ENCODE measurements at places on chromosomes 3 and 15.
A peak's percentile ranks its signal among the peaks of the same experiment; 100 is the strongest.

GRCh38 chr3:160112481-160112880, 112.7 kb upstream of the C3orf80 start:
- no peak for DNase-seq

GRCh38 chr3:73718326-73719110, 93.8 kb upstream of the PDZRN3 start:
- DNase-seq, result no peak

DNA sequence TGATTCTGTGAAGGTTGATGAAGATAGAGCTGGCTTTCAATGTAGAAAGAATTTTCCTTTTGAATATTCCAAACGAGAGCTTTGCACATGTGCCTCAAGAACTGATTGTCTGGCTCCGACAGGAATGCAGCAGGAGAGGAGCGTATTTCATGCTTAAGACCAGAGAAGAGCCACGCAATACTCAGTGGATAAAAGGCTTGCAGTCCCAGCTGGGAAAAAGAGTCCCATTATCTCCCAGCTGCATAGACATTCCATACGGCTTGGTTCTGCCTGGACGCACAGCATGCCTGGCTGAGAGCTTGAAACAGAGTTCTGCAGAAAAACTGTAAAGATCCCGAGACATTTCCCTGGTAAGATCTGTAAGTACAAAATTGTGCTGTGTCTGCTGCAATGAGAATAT, at the start of gene CNTN6:
Gene CNTN6 (plus strand): TSS at position 254 of the 400 bp plus-strand sequence. CDS start 54,985 bp downstream, outside the sequence.
- no peak for DNase-seq

DNA sequence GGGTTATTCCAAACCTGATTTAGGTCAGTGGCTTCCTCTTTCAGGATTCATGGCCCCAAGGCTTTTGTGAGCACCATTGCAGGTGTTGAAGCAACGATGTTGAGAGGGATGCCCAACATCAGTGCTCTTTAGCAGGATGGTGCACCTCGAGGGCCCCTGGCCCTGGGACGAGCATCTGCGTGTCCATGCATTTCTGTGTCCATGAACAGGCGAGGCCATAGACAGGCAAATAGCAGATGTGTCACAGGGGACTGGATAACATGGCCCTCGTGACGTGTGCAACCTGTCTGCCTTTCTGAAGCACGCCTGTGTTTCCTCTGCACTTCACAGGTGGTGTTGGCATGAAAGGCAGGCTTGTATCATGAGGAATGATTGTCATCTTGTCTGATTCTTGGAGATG, 132.3 kb downstream of the SNRPN start:
- DNase-seq, result no peak

DNA sequence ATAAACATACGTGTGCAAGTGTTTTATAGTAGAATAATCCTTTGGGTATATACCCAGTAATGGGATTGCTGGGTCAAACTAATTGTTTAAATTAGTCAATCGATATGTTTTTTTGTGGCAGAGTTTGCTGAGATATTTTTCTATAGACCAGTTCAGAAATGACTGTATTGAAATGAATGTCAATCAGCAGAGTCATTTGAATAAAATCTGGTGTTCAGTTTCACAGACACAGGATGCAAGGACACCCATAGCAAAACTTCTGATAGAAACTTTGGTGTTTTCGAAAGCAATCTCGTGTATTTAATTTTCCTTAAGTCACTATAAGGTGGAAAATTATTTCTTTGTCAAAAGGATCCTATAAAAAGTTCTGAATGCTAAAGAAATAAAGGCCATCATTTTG, 434.4 kb downstream of the RAP2B start:
- DNase-seq, result no peak

- peak; percentile 13 for DNase-seq
These were observed 13.2 kb downstream of the ADAMTS9 start for GRCh38 chr3:64674591-64675076.

- no peak for DNase-seq
These were observed 31.4 kb downstream of the ARIH2 start for GRCh38 chr3:48950051-48950450.

All from cardiac fibroblast (primary cell).